Sciatic nerve (tissue), 2 donors: ENCODE measurements at places on chromosomes 7 and 10. TPM values are rescaled to one million over a fixed set of nuclear protein-coding genes. Genes with fewer than 3 reads are reported as not detected.

The FAM24B gene
- total RNA-seq, result 5.4 TPM

DNA sequence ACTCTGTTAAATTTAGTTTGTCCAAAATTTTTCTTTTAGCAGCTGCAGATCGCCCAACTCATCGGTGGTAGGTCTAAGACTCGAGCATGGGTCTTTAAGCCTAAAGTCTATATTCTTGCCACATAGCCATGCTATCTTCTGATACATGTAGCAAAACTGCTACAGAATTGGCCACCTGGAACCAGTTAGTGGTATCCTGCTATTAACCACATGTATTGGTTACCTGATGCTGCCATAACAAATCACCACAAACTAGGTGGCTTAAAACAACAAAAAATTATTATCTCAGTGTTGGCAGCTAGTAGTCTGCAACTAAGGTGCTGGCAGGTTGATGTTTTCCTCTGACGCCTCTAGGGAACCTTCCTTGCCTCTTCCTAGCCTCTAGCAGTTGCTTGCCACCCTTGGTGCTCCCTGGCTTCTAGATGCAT is 96.7 kb upstream of the PIK3CG start:
- no peak for DNase-seq

DNA sequence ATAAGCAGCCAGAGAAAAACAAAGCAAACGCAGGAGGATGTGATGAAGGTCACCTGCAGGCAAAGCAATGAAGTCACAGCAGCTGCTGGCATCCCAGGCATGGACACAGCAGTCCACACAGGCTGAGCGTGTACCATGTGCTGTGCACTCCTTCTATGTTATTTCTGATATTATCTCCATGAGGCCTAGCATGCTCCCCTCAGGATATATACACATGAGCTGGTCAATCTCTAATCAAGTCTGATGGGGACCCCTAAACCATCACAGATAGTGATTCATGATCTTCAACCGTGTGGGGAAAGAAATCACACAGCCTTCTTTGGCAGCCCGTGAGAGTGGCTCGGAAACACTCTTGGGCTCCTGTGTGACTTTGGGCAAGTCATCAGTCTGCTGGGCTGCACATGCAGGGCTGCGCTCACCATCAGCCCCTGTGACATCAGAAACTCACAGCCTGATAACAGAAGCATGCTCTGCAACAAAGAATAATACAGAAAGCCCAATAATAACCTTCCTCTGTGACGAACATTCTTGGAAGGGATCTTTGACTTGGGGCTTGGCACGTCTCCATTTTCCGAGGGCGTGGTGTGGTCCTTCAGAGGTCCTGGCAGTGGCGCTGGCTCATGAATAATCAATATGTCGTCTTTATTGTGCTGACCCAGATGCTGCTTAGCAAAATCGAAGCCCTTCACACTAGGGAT is 83.0 kb upstream of the ATP6V0A4 start:
- DNase-seq, result peak; percentile 78

GRCh38 chr10:49166484-49167400 is 21.4 kb downstream of the TMEM273 start:
- DNase-seq, result no peak

DNA sequence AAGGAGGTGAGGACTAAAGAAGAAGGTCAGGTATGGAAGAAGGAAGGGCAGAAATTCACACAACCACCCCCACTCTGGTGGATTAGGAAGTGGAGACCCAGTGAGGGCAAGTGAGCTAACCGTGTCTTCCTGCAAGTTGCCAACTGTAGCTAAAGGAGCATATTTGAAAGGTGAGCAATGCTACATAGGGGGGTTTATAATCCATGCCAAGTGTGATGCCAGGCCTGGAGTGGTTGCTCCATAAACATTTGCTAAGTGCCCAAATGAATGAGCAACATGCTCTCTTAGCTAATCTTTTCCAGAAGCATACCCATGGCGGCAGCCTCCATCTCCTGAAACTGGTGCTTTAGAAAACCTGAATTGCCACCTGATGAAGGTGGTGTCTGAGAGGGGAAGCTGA is 121.6 kb downstream of the LRRC18 start:
- DNase-seq, result no peak

The ANKRD2 gene
- total RNA-seq, result not detected

GRCh38 chr7:151429560-151430331 is 10.2 kb downstream of the CRYGN start:
- no peak for DNase-seq

GRCh38 chr10:102633287-102633686 is 11.0 kb upstream of the TRIM8 start:
- peak; percentile 61 for DNase-seq

DNA sequence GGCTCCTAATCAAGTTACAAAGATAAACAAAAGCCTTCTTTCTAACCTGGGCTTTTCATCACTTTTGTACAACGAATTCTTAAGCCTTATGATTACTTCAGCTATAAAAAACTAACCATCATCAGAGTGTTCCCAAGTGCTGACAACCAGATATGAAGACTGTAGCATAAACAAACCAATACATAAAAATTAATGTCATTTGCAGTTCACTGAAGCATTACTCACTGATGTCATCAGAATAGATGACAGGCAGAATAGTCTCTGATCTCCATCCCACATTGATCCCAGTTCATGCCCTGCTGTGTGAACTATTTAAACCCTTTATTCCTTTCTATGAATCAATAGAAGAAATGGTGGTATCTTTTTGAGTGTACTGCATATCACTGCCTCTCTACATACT is 84.4 kb downstream of the DNAJC1 start:
- no peak for DNase-seq

- no peak for DNase-seq
These were observed 106.1 kb upstream of the SP8 start for GRCh38 chr7:20892776-20893175.

- no peak for DNase-seq
These were observed 136.0 kb downstream of the KIF20B start for GRCh38 chr10:89837165-89838043.

GRCh38 chr7:139860090-139860775 is 31.2 kb downstream of the TBXAS1 start:
- DNase-seq, result no peak

DNA sequence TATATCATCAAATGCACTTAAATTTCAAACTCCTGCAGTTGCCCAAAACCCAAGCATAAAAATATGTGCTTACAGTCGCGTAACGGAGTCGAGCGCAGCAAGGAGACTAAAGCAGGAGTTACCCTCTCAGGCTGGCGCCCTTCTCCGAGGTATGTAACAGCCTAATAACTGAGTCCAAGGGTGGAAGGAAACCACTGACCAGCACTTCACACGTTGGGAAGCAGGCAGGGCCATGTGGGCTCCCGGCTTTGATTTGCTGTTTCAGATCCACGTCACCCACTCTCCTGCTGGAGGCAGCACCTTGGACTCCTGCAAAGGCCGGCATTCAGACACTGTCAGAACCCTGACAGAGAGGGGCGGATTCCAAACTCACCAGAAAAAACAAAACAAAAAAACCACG is 123.8 kb downstream of the DIP2C start:
- DNase-seq, result no peak

The ASZ1 gene
- total RNA-seq, result not detected

DNA sequence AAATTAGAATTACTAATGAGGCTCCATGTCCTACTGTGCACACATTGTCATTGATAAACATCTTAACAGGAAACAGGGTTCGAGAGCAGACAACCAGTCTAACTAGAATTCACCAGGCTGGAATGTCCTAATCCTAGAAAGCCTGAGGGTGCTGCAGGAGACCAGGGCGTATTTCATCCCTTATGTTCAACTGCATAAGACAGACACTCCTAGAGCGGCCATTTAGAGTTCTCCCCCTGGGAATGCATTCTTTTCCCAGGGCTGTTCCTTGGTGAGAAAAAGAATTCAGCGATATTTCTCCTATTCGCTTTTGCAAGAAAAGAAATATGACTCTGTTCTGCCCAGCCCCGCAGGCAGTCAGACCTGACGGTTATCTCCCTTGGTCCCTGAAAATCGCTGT is 486.0 kb downstream of the REEP3 start:
- DNase-seq, result no peak

The CADPS2 gene
- 11.0 TPM for total RNA-seq

- no peak for DNase-seq
These were observed 3.0 kb upstream of the PON1 start for GRCh38 chr7:95327356-95327755.

GRCh38 chr10:132414402-132415016 is 17.5 kb downstream of the PWWP2B start:
- no peak for DNase-seq

The LRRC4 gene
- total RNA-seq, result 14.7 TPM

The PGAM2 gene
- 0.85 TPM for total RNA-seq

The BMPER gene
- 18.8 TPM for total RNA-seq

DNA sequence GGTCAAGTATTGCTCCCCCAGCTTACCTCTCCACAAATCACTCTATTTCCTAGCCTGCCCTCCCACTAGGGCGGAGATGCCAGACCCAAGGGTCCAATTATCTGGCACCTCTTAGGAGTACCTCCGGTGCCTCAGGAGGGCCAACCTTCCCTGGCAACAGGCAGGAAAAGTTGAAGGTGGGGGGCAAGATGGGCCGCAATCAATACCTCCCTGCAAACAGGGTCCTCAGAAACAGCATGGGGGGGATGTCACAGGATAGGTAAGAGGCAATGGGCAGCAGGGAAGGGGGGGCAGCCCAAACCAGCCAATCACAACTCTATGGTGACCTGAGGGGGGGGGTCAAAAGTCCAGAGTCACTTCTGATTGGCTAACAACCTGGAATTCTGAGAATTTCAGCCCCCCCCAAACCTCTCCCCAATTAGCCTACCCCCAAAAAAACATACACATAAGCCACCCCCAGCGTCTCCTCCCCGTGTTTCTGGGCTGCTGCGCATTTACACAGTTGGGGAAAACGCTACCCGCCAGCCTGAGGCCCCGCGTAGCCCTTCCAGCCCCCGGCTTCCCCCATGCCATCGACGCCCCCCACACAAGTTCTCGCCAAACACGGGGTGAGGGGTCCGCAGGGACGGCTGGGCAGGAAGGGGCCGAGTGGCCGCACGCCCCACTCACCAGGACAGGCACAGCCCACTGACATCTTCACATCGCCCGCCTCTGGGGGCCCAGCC is 589 bp downstream of the LDB1 start:
- DNase-seq, result peak; percentile 80

The MINPP1 gene
- 11.6 TPM for total RNA-seq

- no peak for DNase-seq
These were observed 15.8 kb downstream of the DPY19L1 start for GRCh38 chr7:35021445-35021844.

The CHAT gene
- total RNA-seq, result not detected
